Lung microvascular endothelial cell (primary cell): ENCODE measurements at places on chromosomes 12 and 14.
A peak's percentile ranks its signal among the peaks of the same experiment; 100 is the strongest.

GRCh38 chr14:66140213-66140918 lies 345.8 kb upstream of the CCDC196 start:
- DNase-seq = no peak

GRCh38 chr14:32189811-32190210 lies 12.0 kb upstream of the RNU6-7 start:
- DNase-seq = no peak

DNA sequence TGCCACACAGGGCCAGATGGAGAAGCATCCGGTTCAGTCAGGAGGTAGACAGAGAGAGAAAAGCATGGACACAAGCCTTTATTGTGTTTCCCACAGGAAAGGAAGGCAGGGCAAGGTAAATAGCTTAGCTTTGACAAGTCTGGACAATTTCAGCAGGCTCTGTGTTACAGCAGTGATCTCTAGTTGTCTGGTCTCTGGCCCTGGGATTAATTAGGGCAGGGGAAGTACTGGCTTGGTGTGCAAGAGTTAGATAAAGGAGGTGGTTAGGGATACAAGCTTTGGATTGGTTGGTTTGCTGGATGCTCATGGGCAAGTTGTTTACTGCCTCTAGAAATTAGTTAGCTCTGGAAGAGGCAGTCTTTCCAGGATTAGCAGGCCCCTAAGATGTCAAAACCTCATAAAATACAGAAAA lies 15.1 kb upstream of the NGDN start:
- DNase-seq = no peak

DNA sequence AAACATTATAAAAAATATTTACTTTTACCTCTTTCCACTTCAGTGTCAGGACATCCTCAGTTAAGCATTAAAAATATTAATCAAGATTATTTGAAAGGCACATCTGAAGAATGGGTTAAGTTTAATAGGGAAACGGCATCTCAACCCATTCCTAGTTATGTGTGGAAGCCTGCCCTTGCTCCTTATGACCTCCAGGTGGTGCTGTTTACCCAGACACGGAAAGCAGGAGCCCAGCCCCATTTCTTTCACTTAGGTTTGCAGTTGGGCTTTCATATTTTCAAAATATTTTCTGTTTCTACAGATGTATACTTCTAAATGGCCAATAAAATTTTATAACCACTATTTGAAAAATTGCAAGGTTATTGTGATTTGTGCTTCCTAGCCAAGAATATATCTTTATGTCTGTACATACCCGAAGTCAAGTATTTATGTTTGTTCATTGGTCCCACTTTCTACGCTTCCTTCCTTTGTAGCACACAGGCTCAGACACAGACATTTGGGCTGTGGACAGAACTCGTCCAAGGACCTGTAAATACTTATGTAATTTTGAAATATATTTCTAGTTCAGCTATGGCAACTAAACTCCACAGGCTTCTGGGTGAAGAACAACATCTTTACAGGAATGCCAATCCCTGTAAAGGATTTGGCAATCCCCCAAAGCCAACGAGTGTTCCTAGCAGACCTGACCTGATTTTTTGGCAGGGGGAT lies 247.1 kb downstream of the AKAP6 start:
- DNase-seq = peak; percentile 65

- DNase-seq = no peak
These were observed 13.1 kb upstream of the TMTC1 start for GRCh38 chr12:29796823-29797263.
